ENCODE measurements at places on chromosomes 3 and 15. TPM values are rescaled to one million over a fixed set of nuclear protein-coding genes. Genes with fewer than 3 reads are reported as not detected.
A peak's percentile ranks its signal among the peaks of the same experiment; 100 is the strongest.

DNA sequence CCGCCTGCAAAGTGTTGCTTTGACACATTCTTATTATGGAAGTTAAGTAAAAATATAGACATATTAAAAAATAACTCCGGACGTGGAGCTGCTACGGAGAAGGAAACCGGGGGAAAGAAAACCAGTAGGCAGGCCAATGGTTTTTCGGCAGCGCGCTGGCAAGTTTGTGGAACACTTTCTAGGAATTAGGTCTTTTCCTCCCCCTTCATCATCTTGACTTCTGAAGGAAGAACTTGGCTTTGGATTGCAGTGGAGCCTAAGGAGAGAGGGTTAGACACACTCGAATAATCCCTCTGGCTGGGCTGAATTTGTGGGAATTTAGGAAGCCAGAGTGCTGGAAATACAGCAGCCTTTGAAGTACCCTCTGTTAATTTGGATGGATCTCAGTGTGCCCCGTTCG lies 317 bp downstream of the ROBO2 start:
- H3K27ac ChIP-seq, result no peak overlapping the region
- no peak for DNase-seq
- H3K4me3 ChIP-seq, result peak overlapping the region; percentile 53

ALDH1L1 gene
- total RNA-seq, result 0.36 TPM

NUP210 gene
- 36.8 TPM for total RNA-seq

- H3K27ac ChIP-seq, result no peak overlapping the region
- no peak overlapping the region for H3K4me3 ChIP-seq
- no peaks in the 10 kb centered on the region for H3K4me1 ChIP-seq
- no peaks in the 10 kb centered on the region for H3K27me3 ChIP-seq
- no peaks in the 10 kb centered on the region for H3K36me3 ChIP-seq
Observed at GRCh38 chr15:72284781-72285180, 12.4 kb upstream of the PARP6 start.

GRCh38 chr3:128735884-128736283 lies 9.9 kb downstream of the RAB7A start:
- H3K36me3 ChIP-seq, result no peaks in the 10 kb centered on the region
- H3K27ac ChIP-seq, result no peak overlapping the region
- H3K4me3 ChIP-seq, result no peak overlapping the region
- H3K27me3 ChIP-seq, result no peaks in the 10 kb centered on the region
- DNase-seq, result no peak

IL17RD gene
- 3.5 TPM for total RNA-seq

DNA sequence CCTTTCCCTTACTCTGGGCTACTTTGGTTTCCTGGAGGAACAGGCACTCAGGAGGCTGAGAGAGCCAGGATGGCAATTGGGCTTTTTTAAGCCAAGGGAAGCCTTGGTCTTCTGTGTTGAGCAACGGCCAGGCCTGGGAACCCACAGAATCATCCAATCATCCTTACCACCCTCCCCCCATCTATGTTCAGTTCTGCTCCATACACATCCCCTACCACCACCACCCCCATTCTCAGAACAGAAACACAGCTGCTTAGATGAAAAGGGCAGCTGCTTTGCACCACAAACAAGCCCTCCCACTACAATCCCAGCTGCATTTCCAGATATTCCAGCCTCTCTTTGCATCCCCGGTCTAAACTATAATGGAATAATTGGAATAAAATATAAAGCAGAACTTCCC lies 21.0 kb downstream of the SEMA5B start:
- H3K4me3 ChIP-seq, result no peak overlapping the region
- no peak for DNase-seq
- no peaks in the 10 kb centered on the region for H3K36me3 ChIP-seq
- H3K27me3 ChIP-seq, result peaks cover 25% of the 10 kb centered on the region
- H3K4me1 ChIP-seq, result no peaks in the 10 kb centered on the region

FANCD2OS gene
- total RNA-seq, result not detected

GRCh38 chr3:30199096-30199759 lies 407.2 kb upstream of the TGFBR2 start:
- H3K27ac ChIP-seq, result no peak overlapping the region
- H3K4me3 ChIP-seq, result no peak overlapping the region
- no peaks in the 10 kb centered on the region for H3K4me1 ChIP-seq
- no peak for DNase-seq
- H3K27me3 ChIP-seq, result no peaks in the 10 kb centered on the region

DNA sequence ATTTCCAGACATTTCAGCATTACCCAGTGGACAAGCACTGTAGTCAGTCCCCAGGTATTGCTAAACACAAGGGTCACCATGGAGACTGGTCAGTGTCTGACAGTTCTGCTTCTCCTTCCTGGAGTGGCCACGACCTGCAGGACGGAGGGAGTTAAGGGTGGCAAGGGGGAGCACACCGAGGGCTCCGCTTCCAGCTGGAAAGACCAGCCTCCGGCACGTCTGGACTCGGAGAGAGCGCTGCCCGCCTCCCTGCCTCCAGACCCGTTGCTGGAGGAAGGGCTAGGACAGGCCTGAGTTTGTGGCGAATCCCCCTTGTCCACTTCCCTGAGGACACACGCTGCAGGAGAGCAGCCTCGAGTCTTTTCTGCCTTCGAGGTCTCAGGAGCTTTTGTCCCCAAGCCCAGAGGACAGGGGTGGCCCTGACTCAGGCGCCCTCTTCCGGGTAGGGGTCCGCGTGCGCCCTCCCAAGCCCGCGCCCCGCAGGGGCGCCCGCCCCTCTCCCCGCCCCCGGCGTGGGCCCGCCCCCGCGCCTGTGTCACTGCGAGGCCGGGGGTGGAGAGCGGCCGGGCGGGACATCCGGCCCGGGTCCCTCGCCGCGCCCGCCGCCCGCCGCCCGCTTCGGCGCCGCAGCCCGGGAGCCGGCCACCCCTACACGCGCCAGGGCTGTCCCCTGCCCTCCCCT lies at the start of gene CHST14:
Gene CHST14, plus strand, starts transcription at position 562 of the 682 bp plus-strand sequence. CDS start 230 bp downstream, outside the sequence.
- peaks cover 14% of the 10 kb centered on the region for H3K4me1 ChIP-seq
- no peak for DNase-seq
- H3K27ac ChIP-seq, result peak within 1 kb of the TSS; percentile 90
- no peaks in the 10 kb centered on the region for H3K36me3 ChIP-seq
- peak within 1 kb of the TSS; percentile 62 for H3K4me3 ChIP-seq

LRRK1 gene
- total RNA-seq, result 88.0 TPM

DNA sequence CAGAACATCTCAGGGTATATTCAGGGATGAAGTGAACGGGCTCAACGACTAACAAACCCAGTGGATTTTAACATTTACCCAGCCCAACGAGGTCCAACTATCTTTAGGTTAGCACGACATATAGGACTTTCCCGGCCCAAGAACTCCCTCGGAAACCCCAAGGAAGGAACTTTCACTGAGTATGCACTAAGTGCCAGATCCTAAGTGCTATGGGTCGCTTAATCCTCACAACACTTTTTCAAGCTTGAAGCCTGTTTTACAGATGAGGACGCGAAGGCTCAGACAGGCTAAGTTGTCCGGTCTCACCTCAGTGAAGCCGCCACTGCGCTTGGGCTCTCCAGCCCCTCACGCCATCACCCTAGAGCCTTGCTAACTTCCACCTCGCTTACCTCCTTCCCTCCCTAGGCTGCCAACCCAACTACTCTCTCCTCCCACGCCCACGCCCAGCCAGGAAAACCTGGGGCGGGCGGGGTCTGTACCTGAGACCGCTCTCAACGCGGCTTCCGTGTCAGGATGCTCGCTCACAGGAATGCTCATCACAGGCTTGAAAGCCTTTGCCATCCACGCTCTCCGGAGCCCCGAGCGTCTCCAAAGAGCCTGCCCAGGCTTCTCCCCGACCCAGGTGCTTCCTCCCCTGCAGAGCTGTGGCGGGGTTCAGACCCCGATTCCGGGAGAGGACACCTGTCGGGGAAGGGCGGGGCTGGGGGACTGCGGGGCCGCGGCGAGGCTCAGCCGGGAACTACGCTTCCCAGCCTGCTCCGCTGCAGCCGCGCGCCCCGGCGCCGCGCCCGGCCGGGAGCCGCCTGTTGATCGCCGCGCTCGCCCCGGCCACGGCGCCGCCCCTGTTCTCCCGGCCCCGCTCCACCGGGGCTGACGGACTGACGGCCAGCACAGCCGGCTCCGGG lies at the start of gene TMOD2:
Gene TMOD2, plus strand, starts transcription at position 806 of the 905 bp plus-strand sequence. CDS start 14,845 bp downstream, outside the sequence.
- H3K4me1 ChIP-seq, result 0 out of 2 replicates have a peak, but pooled peaks cover 3% of the 10 kb centered on the region
- H3K36me3 ChIP-seq, result no peaks in the 10 kb centered on the region
- no peak for DNase-seq
- no peak within 1 kb of the TSS for H3K27ac ChIP-seq

GRCh38 chr3:100425316-100425715 lies 24.0 kb downstream of the LNP1 start:
- no peaks in the 10 kb centered on the region for H3K36me3 ChIP-seq
- no peak overlapping the region for H3K27ac ChIP-seq
- DNase-seq, result no peak
- H3K4me1 ChIP-seq, result no peaks in the 10 kb centered on the region
- peaks cover 8% of the 10 kb centered on the region for H3K27me3 ChIP-seq
- H3K4me3 ChIP-seq, result no peak overlapping the region

CD200 gene
- not detected for total RNA-seq

SNURF gene
- total RNA-seq, result 13.7 TPM

DNA sequence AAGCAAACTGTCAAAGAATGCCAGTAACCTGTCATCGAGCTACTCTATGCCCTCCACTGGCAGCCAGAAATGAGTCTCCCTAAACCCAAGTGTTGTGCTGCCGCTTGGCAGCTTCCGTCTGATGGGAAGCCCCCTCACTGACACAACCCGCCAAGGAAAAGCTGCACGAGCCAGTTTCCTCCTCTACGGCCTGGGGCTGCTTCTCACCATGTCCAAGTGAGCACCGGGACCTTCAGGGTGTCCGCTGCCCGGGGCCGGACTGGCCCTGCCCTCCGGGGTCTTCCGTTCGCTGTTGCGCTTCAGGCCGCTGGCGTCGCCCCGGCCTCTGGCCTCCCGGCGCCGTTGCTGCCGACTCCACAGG lies 490 bp downstream of the TOMM70 start:
- DNase-seq, result no peak
- H3K27ac ChIP-seq, result peak overlapping the region; percentile 98
- no peaks in the 10 kb centered on the region for H3K36me3 ChIP-seq
- no peaks in the 10 kb centered on the region for H3K27me3 ChIP-seq
- peaks cover 15% of the 10 kb centered on the region for H3K4me1 ChIP-seq
- peak overlapping the region; percentile 87 for H3K4me3 ChIP-seq

- H3K36me3 ChIP-seq, result no peaks in the 10 kb centered on the region
- H3K27me3 ChIP-seq, result no peaks in the 10 kb centered on the region
- DNase-seq, result no peak
- H3K27ac ChIP-seq, result peak overlapping the region; percentile 93
- H3K4me1 ChIP-seq, result peaks cover 79% of the 10 kb centered on the region
Observed at GRCh38 chr15:98878172-98878571, 129.4 kb downstream of the PGPEP1L start.

DNA sequence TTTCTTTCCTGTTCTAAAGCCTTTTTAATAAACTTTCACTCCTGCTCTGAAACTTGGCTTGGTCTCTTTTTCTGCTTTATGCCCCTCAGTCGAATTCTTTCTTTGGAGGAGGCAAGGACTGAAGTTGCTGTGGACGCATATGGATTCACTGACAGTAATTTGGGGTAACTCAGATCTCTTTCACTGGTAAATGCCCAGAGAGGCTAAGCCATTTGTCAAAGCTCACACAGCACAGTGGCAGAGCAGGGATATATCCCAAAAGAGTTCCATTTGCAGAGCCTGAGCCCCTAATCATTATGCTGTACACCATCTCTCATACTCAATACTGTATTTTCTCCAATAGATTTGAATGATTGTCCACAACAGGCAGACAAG lies 72.3 kb upstream of the GALNT15 start:
- no peaks in the 10 kb centered on the region for H3K36me3 ChIP-seq
- no peaks in the 10 kb centered on the region for H3K4me1 ChIP-seq
- H3K27me3 ChIP-seq, result no peaks in the 10 kb centered on the region
- no peak for DNase-seq
- H3K27ac ChIP-seq, result no peak overlapping the region

SIDT1 gene
- not detected for total RNA-seq

PLA2G4E gene
- not detected for total RNA-seq

- DNase-seq, result no peak
- H3K4me1 ChIP-seq, result no peaks in the 10 kb centered on the region
- no peak overlapping the region for H3K4me3 ChIP-seq
- no peak overlapping the region for H3K27ac ChIP-seq
Observed at GRCh38 chr15:28873585-28874190, 12.1 kb upstream of the APBA2 start.

Measured in Panc1 (cell line).